Skeletal muscle cell (primary cell): ENCODE measurements at places on chromosomes 2 and 18.

- DNase-seq = no peak
Observed at GRCh38 chr18:74534981-74535649, 815 bp downstream of the CNDP1 start.

DNA sequence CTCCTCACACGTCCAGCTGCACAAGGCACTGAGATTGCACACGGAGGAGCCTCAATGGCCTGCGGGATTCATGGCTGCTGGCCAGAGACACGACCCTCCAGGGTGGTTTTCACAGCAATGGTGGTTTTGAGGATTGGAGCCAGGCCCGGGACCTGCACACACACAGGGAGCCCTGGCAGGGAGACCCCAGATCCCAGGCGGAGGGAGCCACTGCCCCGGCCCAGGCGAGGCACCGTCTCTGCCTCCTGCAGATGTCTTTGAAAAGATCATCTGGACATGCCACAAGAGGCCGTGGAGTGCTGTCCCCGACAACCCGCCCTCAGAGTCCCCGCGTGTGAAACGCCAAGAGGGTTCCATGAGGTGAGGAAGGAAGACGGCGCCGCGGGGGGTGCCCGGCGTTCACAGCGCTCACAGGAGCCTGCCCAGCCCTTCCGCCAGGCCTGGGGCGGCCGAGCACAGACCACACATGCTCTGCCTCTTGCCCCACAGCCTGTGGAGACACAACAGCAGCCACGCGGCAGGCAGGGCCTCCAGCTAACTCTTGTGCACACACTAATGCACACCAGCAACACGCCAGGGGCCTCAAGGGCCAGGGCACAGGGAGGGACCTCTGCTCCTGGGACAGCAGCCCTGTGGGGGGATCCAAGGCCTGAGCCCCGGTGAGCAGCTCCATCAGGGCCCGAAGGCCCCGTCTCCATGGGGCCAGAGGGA, 72.8 kb upstream of the CTDP1 start:
- no peak for DNase-seq

DNA sequence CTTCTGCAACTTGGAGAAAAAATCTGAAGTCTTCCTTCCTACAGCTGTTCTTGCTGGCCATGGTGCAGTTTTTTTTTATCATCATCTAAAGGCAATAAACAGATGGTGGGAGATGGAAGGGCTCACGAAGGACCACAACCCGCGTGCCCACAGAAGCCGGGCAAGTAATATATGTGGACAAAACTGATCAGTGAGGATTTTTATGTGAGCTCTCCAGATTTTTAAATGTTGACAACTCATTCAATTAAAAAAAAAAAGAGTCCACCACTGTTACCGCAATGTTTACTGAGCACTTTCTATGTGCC, 55.9 kb upstream of the CREB1 start:
- DNase-seq = no peak

DNA sequence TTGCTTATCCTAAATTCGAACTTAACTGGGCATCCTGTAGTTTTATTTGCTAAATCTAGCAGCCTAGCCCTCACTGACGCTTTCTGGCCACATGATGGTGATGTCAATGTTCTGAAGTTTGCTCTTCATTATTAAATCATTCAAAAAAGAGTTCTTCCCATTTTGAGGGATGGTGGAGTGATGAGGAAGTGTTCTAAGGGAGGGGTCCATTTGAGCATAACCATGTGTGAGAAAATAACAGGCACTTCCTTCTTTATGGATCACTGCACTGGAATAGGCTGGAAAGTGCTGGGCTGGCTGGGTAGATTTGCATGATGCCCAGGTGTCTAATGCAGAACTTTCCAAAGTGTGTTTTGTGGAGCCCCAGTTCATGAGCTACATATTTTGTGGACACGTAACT, 74.2 kb downstream of the TNFRSF11A start:
- no peak for DNase-seq

DNA sequence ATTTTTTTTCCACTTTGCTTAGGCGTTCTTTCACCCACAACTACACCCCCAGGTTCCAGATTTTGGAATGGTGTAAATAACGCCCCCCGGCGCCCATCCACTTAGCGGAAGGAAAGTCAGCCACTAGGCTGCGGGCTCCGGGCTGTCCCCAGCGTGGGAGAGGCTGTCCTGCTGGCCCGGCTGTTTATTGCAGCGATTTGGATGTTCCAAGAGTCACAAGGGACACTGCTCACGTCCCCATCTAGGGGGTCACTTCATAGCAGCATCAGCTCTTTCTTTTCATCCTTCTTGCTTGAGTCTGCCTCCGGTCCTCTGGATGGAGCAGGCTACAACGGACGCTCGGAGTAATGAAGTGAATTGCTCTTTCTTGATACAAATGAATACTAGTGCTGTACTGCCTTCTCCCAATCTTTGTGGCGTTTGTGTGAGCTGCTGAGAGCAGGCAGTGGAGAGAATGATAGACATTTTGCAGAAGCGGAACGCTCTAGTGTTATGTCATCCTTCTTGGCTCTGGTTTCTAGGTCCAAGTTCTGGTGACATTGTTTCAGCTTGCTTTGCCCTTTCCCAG, 50.7 kb upstream of the PAIP2B start:
- no peak for DNase-seq

- no peak for DNase-seq
Observed at GRCh38 chr2:45182667-45183295, 173.5 kb upstream of the SIX2 start.

GRCh38 chr2:239329284-239329971, 71.4 kb downstream of the HDAC4 start:
- DNase-seq = no peak

- DNase-seq = no peak
Observed at GRCh38 chr2:239105234-239105633, 257.3 kb downstream of the TWIST2 start.

DNA sequence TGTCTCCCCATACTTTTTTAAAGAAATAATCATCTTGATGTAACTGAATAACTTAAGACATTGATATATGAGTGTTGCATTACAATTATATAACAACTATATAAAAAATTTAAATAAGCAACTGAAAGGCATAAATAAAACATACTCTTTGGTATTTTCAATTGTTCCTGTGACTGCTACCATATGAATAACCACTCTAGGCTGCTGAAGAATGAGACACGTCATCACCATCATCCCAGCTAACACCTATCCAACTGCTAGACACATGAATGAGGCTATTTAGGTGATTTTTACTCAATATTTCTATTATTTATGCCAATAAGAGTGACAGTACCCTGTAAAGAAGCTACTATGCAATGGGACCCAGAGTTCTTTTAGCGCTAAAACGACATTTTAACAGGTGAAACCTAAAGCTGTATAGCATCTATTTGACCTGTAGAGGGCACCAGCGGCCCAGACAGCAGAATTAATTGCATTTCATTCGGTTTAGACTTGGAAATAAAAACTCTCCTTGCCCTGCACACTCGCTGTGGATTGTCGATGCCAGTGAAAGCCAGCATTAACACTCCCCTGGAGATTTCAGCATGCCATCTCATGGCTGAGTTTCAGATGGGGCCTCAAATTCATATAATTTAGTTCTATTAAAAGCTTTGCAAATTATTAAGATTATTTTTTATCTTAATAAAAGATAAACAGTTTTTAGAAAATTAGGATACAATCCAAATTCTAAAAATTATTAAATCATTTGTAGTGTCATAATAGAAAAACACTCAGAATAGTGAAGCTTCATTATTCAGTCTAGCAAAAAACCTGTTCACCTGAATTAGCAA, 89.4 kb upstream of the MAP2 start:
- DNase-seq = no peak
